Ovary (tissue), 10 donors: ENCODE measurements at places on chromosomes 1 and 21.
A peak's percentile ranks its signal among the peaks of the same experiment; 100 is the strongest.

- DNase-seq = no peak
Measured at GRCh38 chr21:36709030-36709867, 10.3 kb downstream of the SIM2 start.

GRCh38 chr1:55816456-55817426 is 601.6 kb upstream of the USP24 start:
- no peak for DNase-seq

- DNase-seq = no peak
Measured at GRCh38 chr1:245276445-245276844, 121.7 kb downstream of the KIF26B start.

GRCh38 chr1:4650481-4650880 is 3.9 kb upstream of the AJAP1 start:
- DNase-seq = no peak

- DNase-seq = no peak
Measured at GRCh38 chr21:22311741-22312462, 1313.7 kb downstream of the NCAM2 start.

DNA sequence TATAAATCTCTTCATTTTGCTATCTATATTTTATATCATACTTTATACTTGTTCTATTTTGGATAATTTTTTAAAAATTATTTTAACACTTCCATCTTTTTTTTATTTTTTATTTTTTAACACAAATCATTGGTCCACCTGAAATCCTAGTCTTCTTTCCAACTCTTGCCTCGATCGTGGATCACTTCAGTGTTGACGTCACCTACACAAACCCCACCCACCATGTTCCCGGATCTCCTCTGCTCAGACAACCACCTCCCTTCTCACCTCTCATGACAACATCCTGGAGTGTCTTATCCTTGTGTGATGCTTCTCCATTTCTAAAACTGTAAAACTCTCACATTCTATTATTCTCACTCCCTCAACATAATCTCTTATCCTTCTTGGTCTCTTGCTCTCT is 34.1 kb upstream of the BTG3 start:
- no peak for DNase-seq

- DNase-seq = no peak
Measured at GRCh38 chr21:38075833-38076587, 159.8 kb upstream of the KCNJ6 start.

DNA sequence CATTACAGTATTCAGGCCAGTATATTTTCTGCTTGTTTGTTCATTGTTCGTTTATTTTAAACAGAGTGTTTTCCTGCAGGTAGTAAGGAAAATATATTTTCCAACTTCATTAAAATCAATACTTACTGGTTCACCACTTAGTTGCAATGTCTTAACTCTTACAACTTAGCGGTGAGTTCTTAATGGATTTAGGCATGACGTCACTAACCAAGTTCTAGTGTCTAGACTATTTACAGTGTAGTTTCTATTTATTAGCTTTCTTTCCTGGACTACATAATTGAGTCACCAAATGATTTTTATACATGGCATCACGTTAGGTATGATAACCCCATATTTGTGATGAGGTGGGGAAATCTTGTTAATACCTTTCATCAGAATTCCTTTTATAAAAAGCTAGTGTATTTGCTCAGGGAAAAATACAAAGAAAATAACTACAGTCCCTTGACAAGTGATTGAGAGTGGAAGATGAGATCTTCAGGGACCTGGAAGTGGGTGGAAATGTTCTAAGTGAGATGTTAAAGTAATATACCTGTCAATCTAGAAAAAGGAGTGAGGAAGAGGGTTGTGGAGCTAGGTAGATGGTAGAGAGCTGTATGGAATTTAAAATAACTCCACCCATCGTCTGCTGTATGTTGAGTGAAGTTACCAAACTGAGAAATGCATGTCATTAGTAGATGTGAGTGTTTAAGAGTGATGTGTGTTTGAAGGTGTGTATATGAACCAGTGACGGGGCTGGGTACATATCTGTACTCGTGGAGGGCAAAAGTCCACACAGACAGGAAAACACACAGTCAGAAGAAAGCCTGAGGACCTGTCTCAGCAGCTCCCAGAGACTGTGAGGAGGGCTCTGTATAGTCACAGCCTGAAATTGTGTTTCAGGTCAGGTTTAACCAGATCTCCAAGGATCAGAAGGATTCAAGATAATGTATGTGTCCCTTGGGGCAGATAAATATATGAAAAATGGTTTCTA is 197.6 kb upstream of the ADAMTS5 start:
- DNase-seq = no peak

- DNase-seq = no peak
Measured at GRCh38 chr1:150006881-150007421, 3.6 kb downstream of the OTUD7B start.

GRCh38 chr21:27047283-27047657 is 80.4 kb upstream of the ADAMTS5 start:
- no peak for DNase-seq

- DNase-seq = no peak
Measured at GRCh38 chr21:38821248-38821647, 15.5 kb downstream of the ETS2 start.

DNA sequence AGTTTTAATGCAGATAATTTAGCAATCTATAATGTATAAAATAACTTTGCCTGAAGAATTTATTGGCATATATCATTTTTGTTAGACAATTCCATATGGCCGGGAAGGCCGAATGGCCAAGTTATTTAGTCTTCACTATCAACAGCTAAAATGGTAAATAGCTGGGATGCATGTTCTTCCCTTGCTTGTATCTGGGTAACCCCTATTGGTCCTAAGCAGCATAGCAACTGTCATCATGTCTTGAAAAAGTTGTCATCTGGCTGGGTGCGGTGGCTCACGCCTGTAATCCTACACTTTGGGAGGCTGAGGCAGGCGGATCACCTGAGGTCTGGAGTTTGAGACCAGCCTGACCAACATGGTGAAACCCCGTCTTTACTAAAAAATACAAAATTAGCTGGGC is 340.0 kb upstream of the DPYD start:
- no peak for DNase-seq

DNA sequence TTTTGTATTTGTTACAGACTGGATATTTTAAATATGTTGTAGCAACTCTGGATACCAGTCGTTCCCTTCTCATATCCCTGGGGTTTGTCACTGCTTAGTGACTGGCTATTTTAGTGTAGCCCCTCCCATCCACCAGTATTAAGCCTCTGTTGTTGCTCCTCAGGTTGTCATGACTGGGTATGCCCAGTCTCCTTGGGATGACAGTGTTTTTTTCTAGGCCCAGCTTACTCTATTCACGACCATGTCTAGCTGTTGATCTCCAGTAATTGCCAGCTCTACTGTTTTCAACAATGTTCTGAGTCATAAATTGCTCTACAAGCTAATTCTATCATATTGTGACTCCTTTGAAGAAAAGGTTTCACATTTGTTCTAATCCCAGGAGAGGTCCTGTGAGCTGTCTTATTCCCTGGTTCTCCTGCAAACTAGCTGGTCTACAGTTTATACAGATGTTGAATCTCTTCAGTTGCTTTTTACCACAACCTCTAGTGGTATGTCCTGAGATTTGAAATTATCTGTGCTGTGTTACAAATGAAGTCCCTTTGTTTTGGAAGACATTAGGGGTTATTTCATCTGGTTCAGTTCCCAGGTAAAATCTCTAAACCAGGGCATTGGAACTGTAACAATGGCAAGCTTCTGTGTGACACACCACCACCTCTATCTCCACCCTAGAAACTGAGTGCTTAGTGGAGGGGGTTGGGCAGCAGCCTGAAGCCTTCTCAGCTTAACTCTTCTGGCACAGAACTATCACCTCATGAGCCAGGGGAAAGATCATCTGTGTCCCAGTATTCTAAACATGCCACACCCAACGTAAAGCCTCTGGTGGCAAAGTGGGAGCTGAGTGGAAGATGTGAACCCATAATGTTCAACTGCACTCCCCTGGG is 124.6 kb downstream of the TRIM33 start:
- no peak for DNase-seq

GRCh38 chr1:44822981-44823451 is 14.7 kb downstream of the BTBD19 start:
- DNase-seq = peak; percentile 44

DNA sequence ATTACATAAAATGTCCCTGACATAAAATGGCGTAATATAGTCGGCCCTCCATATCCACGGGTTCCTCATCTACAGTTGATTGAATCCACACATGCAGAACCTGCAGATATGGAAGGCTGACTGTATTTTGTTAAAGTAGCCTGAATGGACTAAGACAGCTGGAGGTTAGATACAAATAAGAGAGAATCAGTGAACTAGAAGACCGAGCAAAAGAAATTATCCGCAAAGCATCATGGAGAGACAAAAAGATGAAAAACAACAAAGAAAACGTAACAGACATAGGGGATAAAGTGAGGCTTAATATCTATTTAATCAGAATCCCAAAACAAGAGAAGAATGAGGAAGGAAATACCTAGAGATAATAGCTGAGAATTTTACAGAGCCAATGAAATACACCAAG is 20.3 kb downstream of the LTN1 start:
- no peak for DNase-seq

- no peak for DNase-seq
Measured at GRCh38 chr1:118099686-118100085, 85.3 kb downstream of the SPAG17 start.

DNA sequence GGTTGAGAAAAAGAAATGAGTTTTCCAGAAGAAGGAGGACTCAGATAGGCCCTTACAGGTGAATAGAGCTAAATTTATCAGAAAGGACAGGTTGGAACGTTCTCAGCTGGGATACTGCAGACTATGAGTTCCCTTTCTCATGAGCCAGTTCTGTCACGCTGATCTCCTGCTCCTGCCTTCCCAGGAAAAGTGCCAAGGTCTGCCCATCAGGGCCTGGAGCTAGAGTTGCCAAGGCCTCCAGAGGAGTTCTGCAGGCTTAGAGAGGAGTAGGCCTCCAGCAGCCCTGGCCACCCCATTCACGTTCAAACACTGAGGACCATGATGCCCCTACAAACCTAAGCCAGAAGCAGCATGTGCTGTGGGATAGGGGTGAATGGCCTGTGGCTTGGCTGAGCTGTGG is 126.8 kb upstream of the TNR start:
- no peak for DNase-seq

- DNase-seq = no peak
Measured at GRCh38 chr21:33059380-33059841, 10.5 kb upstream of the OLIG1 start.

DNA sequence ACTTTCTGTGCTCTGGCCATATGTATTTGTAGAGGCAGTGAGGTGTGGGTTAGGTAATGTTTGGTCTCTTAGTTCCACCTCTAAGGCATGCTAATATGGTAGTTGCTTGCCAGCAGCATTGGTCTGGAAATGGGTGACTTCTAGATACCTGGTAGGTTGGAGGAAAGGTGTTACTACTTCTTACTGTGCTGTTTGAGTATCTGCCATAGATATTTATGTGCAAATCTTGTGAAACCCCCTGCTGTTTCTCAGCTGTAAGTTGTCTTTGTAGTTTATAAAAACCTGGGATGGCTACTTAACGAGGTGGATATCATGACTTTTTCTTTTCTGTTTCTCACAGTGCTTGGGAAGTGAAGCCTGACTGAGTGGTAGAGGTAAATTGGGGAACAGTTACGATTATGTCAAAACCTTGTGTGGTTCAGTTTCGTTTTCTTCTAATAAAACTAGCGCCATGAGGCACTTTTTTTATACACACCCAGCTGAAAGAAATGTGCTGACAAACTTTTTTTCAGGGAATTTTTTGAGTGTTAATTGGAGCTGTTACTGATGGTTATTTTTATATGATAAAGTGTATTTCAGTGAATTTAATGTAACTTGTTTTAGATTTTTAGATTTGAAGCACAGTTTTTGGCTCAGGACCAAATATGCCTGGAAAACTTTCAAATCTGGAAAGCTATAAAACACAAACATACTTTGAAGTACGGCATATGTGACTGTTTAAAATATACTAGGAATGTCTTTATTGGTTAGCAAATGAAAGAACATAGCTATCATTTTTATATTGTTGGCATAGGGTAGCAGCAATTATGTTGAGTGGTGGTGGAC is 42.1 kb downstream of the CAMSAP2 start:
- DNase-seq = no peak

GRCh38 chr1:107449326-107449725 is 308.5 kb downstream of the NTNG1 start:
- DNase-seq = no peak

- DNase-seq = no peak
Measured at GRCh38 chr1:78483903-78484302, 6.9 kb upstream of the PTGFR start.
